Hematopoietic multipotent progenitor cell treated with erythropoietin and hydrocortisone succinate and interleukin-3 and kit ligand, for 8 days (in vitro differentiated cells): ENCODE measurements at places on chromosomes 1 and 21.

GRCh38 chr1:111582644-111583618 is 36.7 kb upstream of the RAP1A start:
- DNase-seq: no peak

GRCh38 chr1:54984131-54984842 is 3.9 kb downstream of the TMEM61 start:
- no peak for DNase-seq

DNA sequence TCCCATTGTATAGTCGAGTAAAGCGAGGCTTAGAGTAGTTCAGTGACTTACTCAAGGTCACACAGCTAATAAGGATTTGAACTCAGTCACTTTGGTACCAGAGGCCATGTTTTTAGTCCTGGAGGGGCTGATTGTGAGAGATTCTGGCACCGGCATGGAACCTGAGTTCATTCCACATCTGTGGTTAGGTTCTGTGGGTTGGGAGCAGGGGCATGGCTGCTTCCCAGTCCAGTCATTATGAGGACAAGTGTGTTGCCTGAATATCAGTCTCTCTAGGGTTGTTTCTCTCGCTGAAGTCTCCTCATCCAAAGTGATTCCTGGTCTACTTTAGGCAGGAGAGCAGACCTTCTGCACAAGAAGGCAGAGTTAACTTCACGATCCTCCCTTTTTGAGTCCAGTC is 90.6 kb downstream of the C1orf94 start:
- DNase-seq: no peak

DNA sequence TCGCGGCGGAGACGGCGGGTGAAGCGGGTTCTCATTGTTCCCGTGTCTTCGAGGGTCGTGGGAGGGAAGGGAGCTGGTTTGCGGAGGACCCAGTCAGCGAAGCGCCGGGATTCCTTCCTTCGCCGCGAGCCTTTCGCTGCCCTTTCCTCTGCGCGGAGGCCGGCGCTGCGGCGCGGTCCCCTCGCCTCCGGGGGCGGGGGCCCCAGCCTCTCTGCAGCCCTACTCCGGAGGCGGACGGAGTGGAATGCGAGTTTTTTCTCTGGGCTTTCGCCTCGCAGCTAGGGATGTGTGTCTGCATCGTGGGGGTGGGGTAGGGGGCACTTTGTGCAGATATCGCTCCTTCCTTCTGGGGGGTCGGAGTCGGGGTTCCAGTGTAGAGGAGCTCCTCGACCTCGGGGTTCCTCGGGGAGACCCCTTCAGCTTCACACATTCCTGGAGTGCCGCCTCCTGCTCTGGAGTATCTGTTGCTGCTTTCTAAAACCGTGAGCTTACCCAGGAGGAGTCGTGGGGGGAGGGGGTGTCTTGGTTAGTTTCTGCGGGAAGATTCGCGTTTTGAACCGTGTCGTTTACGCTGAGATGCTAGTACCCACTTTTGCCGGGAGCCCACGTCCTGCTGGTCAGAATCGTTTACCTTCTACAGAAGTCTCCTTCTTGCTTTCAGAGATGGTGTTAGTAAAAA is 595 bp downstream of the RNF2 start:
- DNase-seq: no peak

DNA sequence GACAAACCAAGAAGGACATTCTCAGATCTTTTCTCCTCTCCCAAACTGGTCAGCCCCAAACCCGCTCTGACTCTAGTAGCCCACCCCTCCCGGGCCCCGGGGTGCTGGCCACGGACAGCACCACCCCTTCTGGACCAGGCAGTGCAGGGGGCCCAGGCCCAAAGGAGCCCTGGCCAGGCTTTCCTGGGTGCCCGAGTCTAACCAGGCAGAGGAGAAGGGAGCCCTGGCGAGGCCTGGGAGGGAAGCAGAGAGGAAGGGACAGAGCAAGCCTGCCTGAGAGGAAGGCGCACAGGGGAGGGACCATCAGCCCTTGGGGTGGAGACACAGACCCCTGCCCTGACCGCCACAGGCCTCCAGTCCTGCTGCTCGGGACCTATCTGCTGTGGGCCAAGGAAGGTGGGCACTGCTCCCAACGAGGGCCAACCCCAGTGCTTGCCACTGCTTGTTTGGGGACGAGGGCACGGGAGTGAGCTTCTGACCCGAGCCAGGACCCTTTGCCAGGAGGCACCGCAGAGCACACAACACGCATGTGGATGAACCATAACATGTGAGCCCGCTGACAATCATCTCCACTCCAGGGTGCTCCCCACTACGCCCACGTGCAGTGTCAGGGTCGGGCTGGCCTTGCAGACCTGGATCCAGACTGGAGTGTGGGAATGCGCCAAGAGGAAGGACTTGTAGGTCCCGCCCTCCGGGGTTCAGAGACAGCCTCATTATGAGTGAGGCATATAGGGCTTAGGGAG is 57.6 kb downstream of the KCNAB2 start:
- DNase-seq: no peak

DNA sequence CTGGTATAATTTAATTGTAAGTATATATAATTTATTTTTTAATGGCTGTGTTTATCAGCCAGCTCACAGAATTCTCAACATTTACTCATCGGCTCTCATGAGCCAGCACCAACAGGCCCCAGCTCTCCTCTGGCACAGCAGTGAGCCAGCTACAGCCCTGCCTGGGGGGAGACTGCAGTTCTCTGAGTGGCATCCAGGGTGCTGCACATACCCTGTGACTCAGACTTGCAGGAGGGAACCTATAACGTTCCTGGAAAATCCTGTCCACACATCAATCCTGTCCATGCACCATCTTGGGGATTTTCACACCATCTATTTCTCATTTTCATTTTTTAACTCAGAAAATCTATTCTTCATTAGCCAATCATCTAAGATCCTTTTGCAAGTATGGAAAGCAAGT is 36.5 kb downstream of the FHAD1 start:
- no peak for DNase-seq

- DNase-seq: no peak
Measured at GRCh38 chr21:37101384-37101783, 28.3 kb downstream of the TTC3 start.

GRCh38 chr21:27429710-27430341 is 462.9 kb upstream of the ADAMTS5 start:
- no peak for DNase-seq

- DNase-seq: no peak
Measured at GRCh38 chr1:162560303-162561036, 1.1 kb upstream of the UAP1 start.

DNA sequence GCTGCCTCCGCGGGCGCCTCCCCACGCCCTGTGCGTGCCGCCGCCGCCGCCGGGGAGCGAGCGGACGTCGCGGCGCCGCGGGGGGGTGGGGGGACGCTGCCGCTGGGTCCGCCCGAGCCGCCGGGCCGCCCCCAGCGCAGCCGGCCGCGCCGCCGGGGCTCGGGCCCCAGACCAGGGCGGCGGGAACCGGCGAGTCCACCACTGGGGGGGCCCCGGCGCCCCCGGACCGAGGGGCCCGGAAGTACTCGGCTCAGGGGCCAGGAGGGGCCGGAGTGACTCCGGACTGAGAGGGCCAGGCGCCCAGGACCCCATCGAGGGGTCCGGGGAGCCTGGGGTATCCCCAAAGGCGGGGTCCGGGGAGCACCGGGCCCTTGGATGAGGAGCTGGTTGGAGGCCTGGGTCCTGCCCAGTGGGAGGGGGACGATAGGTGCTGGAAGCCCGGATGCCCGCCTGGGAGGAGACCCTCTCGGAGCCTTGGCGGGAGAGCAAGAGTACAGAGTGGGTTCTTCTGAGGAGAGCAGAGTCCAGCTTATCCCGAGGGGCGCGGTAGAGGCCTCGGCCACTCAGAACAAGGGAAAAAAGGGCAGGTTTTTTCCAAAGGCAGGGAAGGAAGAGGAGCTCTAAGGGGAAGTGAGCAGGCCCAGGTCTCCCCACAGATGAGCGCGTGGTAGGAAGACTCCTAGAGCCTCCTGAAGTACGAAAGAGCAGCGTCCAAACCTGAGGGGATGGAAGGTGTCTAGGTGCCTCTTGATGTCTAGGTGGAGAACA is 556 bp downstream of the GMEB1 start:
- DNase-seq: peak; percentile 34

DNA sequence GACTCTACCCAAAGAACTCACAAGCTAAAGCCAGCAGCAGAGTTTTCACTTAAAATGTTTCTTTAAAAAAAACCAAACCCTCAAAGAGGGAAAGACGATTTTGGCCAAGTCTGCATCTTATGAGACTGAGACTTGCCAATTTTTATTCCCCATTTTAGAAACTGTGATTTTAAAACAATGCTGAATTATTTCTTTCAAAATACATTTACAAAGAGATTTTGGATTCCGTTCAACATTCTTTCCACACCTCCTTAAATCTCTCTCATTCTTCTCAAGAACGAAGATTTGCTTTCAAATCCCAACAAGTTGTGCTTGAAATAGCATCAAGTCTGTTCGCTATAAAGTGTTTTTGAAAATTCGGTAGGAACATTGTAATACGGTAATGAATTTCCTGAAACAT is 133.9 kb upstream of the VANGL1 start:
- DNase-seq: no peak

- DNase-seq: no peak
Measured at GRCh38 chr1:232440325-232441035, 189.5 kb downstream of the SIPA1L2 start.

- no peak for DNase-seq
Measured at GRCh38 chr1:234994436-234995295, 134.0 kb downstream of the TOMM20 start.

DNA sequence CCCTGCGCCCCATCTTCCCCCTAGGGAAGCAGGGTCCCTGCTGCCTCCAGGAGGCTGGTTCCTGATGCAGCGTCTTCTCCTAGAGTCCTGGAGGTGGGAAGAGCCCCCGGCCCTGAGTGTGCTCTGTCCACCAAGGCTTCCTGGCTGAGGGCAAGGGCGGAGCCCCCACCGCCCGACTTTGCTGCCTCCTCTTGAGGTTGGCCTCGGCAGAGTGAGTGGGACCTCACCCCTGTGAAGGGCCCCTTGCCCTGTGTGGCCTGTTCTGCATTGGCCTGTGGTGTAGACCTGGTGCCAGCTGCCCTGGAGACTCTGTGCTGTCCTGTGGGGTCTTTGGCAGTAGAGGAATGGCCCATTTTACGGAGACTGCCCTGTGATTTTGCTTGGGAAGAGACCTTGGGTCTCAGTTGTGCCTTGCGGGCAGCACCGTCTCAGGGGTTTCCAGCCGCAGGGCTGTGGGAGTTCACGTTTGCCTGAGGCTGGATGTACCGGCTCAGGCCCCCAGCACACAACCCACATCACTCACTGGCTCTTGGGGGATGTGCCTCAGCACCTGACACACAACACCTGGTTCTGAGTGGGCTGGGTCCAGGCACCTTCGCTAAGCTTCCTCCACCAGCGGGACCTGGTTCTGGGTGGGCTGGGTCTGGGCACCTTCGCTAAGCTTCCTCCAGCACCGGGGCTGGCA is 73.6 kb downstream of the SKI start:
- DNase-seq: no peak

DNA sequence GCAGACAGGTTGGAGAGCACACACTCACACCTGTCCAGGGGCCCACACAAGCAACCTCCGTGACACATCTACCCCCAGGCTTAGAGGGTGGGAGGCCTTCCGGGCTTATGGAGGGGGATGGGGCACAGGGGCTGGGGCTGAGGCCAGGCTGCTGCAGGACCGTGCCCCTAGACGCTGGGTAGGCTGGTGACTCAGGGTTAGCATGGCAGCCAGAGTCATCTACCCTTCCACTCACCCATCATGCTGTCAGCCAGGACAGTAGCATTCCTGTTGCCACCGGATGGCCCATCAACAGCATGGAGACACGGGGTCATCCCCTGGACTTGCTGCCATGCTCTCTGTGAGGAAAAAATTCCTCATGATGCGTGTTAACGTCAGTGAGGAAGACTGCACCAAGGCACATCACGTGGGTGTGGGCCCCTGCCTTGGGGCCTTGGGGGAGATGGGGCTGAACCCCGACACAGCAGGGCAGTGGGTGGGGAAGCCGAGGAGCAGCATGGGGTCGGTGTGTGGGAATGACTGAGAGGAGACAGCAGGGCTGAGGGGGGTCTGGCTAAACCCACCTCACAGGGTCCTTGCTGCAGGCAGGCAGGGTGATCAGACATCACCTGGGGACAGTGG is 52.8 kb downstream of the WNT9A start:
- DNase-seq: no peak

DNA sequence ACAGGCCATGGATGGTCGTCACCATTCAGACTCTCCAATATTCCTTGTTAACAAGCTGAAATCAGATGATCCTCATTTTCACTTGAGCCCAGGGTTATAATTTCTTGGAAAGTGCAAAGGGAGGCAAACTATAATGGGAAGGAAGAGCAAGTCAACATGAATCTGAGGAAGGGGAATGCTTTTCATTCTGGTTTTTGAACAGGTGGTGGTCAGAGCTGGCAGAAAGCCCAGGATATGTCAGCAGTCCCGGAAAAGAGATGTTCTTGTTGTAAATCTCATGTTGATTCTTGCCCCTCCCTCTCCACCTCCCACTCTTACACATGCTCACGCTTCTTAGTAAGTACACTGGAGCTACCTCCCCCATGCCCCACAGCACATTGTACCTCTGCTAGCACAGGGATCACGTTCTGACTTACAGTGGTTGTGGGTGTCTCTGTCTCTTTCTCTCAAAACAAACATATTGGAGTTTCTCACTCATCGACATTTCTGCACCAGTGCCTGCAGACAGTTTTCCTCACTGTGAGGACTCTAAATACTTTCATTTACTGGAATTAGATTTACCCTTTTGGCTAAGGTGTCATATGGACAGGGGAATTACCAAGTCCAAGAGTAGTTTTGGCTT is 77.6 kb downstream of the XCL2 start:
- DNase-seq: peak; percentile 29

- DNase-seq: no peak
Measured at GRCh38 chr1:174761901-174762585, 237.7 kb upstream of the CACYBP start.

DNA sequence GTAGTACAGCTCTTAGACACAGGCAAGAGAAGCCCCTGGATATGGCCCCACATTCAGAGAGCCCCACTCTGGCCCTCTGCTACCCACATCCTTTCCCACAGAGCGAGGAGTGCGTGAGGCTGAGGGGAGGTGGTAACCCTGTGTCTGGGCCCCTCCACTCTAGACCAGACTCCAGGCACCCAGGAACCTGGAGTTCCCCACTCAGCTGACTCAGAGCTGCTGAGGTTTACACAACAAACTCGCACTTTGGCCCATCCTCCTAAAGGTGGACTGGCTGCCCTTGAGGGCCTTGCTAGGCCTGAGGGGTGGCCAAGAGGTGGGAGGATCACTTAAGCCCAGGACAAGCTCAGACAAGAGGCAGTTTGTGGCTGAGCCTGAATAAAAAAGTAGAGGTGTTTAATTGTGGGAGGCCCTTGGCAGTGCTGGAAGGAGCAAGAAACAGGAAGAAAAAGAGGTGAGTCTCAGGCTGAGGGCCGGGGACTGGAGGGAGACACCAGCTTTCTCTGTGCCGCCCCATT is 10.7 kb downstream of the MR1 start:
- no peak for DNase-seq

DNA sequence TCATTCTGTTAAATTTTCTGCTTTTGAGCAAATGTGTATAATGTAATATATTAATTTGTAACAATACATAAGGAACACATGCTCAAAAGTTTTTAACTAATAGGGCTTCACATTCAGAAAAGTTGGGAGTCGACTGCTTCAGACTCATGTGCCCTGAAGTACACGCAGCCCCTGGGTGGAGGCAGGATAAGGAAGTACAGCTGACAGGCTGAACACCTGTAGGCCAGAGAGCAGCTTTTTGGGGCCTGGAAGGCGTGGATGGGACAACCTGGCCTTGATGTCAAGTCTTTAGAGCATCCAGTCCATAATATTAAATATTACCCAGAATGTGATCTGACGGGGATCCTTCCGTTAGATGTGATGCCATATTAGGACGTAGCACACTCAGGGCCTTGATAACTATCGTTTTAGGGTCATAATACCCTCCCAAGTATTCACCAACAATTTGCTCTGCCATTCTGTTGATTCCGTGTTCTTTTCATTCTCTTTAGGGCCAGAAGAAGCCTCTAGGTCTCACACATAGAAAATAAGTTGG is 485.2 kb downstream of the SIPA1L2 start:
- no peak for DNase-seq

GRCh38 chr1:200317236-200317635 is 92.6 kb downstream of the ZNF281 start:
- no peak for DNase-seq
